Stimulated activated CD4-positive, alpha-beta T cell treated with anti-CD3 and anti-CD28 coated beads, Interleukin-1b, Interleukin-23, amount 100 ng/mL, for 1 hour (primary cell): ENCODE measurements at places on chromosomes 6 and 20.

DNA sequence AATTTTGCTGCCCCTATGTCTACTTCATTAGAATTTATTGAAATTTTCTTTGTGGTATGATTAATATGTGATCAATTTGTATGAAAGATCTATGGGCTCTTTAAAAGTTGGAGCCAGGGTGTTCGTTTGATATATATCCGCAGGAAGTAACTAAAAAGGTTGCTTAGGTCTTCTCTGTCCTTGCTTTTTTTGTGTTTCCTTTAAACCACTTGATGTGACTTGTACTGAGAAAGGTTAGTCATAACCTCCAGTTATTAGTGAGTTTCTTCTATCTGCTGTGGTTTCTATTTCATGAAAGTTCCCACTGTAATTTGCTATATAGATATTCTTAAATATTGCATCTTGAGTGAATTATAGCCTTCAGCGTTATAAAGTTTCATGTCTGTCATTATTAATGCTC, 585.3 kb upstream of the ARID1B start:
- no peak for DNase-seq

- no peak for DNase-seq
Observed at GRCh38 chr20:63274381-63275228, 2.0 kb downstream of the ARFGAP1 start.

- DNase-seq: no peak
Observed at GRCh38 chr6:111865049-111865585, 8.1 kb downstream of the FYN start.

DNA sequence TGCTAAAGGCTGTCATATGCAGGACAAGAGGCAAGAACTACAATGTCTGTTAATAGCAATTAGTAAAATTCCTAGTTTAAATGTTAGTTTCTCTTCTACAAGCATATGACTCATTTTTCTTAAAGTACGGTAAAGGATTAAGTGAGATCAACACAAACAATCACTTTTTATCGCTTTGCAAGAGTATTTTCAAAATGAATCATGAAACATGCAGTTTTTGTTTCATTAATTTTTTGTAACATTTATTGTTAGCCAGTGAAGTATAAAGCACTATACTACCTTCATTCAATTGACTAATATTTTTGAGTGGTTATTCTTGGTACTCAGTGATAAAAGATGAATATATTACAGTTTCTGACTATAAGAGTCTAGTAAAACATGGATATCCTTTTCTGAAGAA, 138.6 kb downstream of the AHI1 start:
- no peak for DNase-seq

DNA sequence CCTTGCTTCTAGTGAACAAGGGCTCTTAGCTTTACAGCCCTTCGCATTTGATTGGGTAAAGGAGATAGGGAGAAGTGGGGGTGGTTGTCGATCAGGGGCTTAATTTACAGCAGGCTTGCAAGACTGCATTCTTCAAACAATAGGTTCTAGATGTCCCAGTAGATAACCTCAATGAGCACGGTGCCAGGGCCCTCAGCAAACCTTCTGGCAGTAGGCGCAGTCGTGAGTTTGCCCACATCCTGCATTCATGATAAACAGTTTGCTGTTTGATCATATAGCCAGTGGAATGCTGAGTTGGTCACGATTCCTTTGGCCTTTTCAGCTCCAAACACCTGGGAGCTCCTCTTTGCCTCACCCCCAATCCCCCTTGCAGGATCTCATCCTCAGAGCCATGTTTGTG, 27.5 kb downstream of the SUN5 start:
- DNase-seq: no peak

DNA sequence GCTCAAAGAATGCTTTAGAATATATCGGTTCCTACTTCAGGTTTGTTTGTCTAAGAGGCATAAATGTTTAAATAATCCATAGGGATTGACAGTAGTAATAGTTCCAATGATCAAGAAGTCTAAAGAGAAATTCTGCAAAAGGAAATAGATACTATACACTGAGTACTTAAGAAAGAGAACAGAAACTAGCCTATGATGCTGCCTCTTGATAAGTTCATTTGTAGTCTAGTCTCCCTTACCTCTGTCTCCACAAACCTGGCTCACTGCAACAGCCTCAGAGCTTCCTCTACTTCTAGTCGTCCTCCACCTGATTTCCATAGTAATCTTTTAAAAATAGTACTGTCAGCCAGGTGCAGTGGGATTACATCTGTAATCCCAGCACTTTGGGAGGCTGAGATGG, 511.8 kb downstream of the LMBRD1 start:
- DNase-seq: no peak

- no peak for DNase-seq
Observed at GRCh38 chr6:112030961-112031660, 22.8 kb upstream of the CCN6 start.

DNA sequence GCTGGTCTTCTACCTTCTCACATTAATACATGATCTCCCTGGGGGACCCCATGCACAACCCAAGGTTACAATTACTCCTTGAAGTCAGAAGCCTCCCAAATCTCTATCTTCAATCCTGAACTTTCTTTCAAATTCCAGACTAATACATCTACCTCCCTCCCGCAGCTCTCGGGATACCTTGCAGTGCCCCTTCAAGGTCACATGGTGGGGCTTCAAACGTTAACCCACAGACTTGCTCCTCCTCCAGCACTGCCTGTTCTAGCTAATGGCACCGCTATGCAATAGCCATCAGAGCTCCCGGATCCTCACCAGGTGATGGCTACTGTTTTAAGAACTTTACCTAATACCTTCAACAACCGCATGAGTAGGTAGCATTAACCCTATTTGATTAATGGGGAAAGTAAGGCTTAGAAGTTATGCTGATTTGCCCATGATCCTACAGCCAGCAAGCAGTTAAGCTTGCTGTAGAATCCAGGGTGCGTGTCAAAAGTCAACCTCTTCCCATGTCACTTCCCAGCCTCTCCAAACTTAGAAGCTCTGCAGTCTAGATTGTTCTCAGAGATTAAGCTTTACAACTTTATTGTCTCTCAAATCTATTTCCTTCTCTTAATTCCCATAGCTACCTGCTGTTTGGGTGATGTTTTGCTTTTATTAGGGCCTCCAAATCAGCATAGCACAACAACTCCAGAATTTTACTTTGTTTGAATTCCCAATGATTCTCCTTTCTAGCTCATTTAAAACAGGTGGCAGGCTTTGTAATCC, 44.7 kb downstream of the PLAGL1 start:
- DNase-seq: no peak

DNA sequence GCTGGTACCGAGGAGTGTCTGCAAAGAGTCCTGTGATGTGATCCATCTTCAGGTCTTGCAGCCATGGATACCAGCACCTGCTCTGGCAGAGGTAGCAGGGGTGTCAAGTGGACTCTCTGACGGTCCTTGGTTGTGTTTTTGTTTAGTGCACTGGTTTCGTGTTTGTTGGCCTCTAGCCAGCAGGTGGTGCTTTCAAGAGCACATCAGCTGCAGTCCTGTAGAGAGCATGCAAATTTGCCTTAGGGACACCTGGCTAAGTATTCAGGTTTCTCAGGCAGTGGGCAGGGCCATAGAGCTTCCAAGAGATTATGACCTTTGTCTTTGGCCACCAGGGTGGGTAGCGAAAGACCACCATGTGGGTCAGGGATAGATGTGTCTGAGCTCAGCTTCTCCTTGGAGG, 14.5 kb upstream of the RGS17 start:
- no peak for DNase-seq

DNA sequence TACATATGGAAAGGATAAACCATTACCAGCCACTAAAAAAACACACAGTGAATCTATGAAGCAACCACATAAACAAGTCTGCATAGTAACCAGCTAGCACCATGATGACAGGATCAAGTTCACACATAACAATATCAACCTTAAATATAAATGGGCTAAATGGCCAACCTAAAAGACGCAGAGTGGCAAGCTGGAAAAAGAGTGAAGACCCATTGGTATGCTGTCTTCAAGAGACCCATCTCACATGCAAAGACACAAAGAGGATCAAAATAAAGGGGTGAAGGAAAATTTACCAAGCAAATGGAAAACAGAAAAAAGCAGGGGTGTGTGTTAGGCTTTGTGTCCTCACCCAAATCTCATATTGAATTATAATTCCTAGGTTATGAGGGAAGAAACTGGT, 909.2 kb downstream of the EPHA7 start:
- DNase-seq: no peak

DNA sequence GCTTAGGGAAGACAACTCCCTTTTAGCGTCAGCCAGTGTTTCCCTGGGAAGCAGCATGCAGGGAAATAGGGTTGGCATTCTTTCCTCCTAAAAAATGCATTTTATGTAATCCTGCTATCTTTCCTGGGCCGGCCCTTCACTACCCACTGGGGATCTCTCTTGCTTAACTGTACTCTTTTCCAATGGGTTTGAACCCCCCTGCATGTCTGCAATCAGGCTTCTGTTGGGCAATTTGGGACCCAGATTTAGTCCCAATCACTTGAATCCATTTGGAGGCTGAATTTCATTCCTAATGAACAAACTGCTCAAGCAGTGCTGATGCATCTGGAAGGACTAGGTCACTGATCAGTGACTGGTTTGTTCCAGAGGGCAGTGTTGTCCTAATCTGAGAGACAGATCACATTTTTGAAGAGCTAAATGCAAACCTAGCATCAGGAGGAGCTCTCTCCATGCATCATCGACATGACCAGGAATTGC, 152.0 kb downstream of the TSHZ2 start:
- no peak for DNase-seq

DNA sequence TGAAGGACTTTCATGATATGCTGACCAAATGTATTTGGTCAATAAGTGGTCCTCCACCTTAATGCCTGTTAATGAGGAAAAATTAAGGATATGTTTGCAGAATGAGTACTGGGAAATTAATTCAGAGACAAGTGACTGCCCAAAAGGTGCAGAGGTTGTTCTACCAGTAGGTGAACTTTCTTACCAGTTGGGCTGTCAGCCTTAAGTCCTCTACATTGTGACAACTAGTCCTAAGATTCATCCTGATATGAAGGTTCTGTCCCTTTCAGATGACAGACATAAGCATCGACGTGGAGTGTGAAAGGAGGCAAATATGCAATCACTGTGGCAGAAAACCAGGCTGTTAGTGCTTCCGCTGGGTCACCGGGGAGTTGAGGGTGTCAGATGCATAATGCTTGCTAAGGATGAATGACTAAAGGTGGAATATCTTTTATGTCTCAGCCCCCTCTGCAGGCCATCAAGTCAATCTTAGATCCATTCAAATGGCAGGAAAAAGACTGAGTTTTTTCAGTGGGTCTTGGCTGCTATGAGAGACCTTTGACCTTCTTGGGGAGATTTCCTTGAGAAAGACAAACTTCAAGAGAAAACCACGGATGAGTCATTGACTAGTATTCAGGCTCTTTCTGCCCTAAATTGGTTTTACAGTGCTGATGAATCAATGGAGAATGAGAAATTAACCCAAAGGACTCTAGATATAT, 226.0 kb downstream of the TPBG start:
- DNase-seq: no peak

GRCh38 chr20:59135093-59135492, 28.5 kb upstream of the ZNF831 start:
- no peak for DNase-seq

DNA sequence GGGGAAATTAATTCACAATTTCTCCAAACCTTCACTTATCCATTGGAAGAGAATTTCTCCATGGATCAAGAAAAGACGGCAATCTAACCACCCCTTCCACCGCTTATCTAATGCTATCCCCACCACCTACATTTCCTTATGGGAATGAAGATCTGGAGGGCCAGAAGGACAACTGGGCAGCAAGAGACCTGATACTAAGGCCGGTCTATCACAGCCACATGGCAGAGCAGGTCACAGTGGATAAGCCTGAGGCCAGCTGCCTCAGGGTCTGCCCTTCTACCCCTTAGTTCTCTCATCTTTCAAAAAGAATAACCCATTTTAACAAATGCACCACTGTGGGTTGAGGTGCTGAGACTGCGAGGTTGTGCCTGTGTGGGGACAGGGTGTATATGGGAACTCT, 37.1 kb downstream of the MAN1A1 start:
- no peak for DNase-seq
